ENCODE measurements at places on chromosomes 11 and 22. TPM values are rescaled to one million over a fixed set of nuclear protein-coding genes. Genes with fewer than 3 reads are reported as not detected.

Gene CTNND1
- polyA plus RNA-seq: 0.95 TPM

DNA sequence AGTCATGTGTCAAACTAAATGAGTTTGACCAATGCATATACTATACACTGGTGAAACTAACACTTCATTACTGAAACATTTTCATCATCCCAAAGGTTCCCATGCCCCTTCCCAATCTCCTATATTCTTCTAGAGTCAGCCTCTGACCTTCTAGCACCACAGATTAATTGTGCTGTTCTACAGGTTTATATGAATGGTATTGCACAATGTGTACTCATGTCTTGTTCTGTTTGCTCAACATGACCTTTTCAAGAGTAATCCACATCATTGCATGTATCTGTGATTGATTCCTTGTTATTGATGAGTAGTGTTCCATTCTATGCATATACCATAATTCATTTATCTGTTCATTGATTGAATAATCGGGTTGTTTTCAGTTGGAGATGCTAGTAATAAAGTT is 7.5 kb upstream of the OR8G1 start:
- no peak for DNase-seq

DNA sequence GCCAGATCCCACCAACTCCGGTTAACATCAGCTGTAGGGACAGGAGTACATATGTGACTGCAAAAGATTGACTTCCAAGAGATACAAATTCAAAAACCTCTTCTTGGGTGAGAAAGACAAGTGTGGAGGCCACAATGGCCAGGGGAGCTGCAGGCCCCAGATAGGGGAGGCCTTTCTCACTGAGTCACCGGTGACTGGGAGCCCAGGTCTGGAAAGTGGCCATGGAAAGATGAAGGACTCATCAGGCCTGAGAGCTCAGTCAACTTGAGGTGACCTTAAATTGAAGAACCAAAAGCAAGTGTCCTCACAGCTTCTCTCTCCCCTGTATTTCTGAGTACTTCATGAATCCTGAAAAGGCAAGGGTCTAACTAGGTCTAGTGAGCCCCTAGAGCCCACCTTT is 90.4 kb upstream of the CLPB start:
- DNase-seq: no peak

DNA sequence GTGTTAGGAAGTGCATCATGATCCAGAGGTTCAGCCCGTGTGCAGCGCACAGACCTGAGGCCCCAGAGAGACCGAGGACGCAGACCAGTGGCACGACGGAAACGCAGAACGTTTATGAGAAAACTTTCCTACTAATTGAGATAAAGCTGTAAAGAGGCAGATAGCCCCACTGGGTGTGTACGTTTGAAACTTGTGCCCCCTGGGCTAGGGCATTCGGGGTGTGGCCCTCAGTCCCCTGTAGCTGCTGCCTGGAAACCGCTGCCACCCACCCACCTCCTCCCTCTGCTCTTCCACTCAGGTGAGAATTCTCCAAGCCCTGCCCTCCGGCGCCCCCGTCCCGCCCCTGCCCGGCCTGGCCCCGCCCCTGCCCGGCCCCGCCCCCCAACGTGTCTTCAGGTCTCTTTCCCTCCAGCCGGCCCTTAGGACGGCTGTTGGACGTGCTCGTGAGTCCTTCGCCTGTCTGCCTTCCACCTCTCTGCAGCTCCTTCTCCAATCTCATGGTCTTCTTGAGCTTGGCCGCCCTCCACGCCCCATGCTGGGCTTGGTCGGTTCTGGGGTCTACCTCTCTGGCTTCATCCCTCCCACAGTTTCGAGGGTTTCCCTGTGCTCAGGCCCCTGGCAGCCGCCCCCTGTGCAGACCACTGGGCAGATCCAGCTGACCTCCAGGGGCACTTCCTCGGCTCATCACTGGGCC is 12.1 kb downstream of the MAPK8IP2 start:
- DNase-seq: no peak

Gene KRTAP5-8
- polyA plus RNA-seq: not detected

- DNase-seq: no peak
These were observed 140.3 kb upstream of the RAG2 start for GRCh38 chr11:36738292-36738861.

Gene RPLP2
- 3,158 TPM for polyA plus RNA-seq

Gene EPS8L2
- polyA plus RNA-seq: 22.9 TPM

Gene KCNQ1OT1
- polyA plus RNA-seq: 0.08 TPM

DNA sequence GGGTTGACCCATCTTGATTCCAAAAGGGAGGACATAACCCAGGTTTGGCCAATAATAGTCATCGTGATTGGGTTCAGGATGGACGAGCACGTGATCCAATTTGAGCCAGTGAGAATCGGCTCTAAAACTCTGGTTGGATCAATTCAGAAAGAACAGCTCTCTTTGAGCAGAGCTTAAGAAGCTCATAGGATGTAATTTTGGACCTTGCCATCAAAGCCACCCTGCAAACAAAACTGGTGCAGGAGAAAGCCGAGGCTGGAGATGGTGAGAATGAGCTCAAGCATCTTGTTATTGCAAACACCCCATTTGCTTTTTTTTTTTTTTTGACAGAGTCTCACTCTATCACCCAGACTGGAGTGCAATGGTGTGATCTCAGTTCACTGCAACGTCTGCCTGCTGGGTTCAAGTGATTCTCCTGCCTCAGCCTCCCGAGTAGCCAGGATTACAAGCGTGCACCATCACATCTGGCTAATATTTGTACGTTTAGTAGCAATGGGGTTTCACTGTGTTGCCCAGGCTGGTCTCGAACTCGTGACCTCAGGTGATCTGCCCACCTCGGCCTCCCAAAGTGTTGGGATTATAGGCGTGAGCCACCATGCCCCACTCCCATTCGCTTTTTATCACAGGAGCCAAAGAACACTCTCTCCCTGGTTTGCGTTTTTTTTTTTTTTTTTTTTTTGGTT is 13.8 kb upstream of the MIAT start:
- DNase-seq: peak; percentile 48

DNA sequence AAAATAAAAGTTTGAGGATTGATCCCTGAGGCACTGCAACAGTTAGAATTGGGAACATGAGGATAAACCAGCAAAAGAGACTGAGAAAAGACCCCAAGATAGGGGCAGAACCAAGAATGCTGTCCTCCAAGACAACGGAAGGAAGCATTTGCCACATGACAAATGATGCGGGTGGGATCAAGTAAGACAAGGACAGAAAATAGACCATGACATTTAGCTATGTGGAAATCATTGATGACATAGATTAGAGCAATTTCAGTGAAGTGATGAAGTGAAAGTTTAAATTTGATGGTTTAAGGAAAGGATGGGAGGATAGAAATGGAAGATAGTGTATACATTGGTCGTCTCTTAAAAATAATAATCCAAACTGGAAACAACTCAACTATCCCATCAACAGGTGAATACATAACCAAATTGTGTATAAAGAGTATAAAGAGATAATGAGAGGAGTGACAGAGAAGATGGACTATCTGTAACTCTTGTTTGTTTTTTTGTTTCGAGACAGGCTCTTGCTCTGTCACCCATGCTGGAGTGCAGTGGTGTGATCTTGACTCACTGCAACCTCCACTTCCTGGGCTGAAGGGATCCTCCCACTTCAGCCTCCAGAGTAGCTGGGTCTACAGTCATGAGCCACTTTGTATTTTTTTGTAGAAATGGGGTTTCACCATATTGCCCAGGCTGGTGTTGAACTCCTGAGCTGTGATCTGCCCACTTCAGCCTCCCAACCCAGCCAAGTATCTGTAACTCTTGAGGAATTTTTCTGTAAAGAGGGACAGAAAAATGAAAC is 48.7 kb upstream of the FDX1 start:
- DNase-seq: no peak

- no peak for DNase-seq
These were observed at the start of gene HBE1 for GRCh38 chr11:5269715-5270147. Gene HBE1, minus strand, starts transcription at chr11:5269945. Its CDS starts 55 bp downstream, at chr11:5269890.

GRCh38 chr11:114607753-114608459 is 12.3 kb upstream of the NXPE4 start:
- DNase-seq: no peak

Gene GAL
- not detected for polyA plus RNA-seq

DNA sequence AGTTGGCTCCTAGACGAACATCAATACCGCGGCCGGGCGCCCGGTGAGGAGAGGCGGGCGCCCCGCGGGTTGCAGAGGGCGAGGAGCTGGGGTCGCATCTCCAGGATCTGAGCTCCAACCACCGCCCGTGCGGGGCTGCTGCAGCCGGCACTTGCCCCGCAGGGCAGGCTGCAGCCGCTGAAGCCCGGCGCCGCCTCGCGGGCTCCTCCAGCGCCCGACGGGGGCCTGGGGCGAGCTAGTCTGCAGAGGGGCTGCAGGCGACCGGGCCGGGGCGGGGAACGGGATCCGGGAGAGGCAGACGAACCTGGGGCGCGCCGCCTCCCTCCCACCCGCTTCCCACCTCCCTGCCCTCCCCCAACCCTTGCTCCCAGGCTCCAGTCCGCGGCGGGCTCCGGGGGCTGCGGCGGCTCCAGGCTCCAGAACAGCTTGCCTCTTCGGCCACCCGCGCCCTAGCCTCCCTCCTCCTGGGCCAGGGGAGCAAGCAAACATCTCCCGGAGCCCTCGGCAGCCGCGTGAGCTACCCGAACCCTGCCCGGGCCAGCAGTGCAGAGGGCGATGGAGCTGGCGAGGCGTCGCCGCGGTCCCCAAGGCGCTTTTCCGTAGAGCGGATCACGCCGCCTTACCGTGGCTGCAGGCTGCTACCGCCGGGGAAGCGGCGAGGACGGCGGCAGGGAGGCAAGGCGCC is 802 bp downstream of the TENM4 start:
- DNase-seq: no peak

DNA sequence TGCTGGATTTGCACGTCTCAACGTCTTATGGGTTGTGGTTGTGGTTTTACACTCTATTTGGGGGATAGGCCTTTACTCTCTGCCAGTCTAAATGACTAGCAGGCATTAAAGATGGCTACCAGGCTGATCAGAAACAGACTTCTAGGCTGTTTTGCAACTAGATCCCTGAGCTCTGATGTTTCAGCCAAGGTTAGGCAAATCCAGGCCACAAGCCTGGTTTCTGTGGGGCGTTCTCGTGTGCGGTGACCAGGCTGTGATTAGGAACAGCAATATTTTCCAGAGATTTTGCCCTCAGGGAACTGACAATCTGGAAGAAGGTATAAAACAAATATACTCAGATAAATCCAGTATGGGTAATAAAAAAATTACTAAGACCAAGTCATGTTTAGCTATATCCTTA is 502.4 kb downstream of the INSC start:
- DNase-seq: no peak

GRCh38 chr11:19664886-19665548 is 47.6 kb upstream of the NAV2 start:
- DNase-seq: no peak

DNA sequence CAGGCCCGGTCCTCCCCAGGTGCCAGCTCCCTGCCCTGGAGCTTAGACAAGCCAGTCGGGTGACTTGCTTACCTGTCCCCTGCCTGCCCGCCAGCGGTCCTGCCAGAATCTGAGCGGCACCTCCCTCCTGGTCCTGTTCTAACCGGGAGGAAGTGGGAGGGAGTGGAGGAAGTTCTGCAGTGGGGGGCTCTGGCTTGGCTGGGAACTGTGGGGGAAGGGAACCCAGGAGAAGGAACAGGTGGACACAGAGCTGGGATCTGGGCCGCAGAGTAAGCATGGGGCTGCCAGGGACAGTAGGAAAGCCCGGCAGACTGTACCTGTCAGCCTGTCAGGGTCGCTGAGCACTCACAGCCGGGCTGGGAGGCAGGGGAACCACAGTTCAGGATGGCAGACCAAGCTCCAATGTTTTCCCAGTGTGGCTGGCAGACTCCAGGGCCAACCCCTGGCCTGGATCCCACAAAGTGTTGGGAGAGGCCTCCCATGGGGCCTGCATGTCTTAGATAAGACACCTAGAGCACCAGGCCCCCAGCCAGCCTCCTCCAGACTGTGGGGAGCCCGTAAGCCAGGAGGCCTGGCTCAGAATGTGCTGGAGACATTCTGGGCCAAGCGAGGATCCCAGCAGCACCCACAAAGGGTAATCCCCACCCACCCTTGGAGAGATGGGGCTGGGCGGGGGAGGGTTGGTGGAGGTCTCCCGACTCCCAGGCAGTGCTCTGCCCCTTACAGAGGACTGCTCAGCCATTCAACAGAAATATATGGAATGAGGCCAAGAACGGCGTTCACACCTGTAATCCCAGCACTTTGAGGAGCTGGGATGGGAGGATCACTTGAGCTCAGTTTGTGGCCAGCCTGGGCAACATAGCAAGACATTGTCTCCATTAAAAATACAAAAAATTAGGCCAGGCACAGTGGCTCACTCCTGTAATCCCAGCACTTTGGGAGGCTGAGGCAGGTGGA is 2.3 kb downstream of the CYB5R3 start:
- no peak for DNase-seq

Gene TEAD1
- not detected for polyA plus RNA-seq

DNA sequence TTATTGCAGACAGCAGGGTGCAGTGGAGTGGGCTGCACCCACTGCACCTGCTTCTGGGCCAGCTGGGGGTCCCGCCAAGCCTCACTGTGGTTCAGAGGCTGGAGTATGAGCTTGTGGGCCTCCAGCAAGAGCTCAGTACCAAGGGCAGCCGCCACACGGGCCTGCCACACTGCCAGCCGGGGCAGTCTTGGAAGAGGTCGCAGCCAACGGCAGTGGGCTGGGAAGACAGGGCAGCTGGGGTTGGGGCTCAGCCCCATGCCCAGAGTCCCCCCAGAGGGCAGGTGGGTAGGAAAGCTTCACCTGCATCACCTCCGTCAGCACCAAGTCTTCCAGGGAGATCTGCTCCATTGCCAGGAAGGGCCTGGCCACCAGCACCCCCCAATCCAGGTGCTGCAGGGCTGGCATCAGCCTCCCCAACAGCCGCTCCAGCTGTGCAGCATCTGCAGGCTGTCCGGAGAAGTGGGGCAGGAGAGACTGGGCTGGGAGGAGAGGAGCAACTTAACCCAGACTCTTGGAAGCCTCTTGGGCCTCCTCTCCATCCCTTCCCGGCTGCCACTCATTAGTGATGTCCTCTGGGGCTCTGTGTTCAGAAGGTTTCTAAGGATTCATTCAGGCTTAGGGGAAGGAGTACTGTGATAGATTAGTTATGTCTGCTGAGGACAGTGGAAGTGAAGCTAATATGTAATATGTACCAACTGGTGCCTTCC is 1.1 kb upstream of the GSTT4 start:
- DNase-seq: no peak

DNA sequence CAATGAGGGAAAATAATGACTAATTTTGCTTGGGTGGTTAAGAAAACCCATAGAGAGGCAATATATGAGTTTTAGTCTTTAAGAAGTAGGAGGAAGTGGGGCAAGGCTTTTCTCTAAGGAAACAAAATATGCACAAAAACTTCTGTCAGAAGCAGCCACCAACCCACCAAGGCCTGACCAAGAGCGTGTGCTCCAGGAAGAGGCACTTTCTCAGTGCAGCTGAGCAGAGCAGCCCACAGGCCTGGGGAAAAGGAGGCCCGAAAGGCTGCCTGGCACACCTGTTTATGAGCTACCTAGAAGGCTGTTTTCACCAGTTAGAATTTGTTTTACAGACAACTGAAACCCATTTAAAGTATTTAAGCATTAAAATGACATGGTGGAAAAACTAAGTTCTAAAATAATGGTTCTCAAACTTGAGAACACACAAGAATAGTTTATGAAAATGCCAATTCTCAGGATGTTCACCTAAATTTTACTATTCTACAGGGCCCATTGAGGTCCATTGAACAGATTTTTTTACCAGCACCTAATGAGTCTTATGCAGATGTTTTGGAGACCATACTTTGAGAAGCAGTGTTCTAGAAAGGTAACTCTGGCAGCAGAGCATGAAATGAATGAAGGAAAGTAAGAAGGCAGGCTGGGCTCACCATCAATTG is 160.5 kb upstream of the DDI1 start:
- no peak for DNase-seq

Gene SERGEF
- polyA plus RNA-seq: 69.3 TPM

All from CD8-positive, alpha-beta memory T cell (primary cell).